Endothelial cell (in vitro differentiated cells): ENCODE measurements at places on chromosomes 4 and X.

- DNase-seq, result no peak
- peaks cover 7% of the 10 kb centered on the region for H3K27me3 ChIP-seq
- no peak overlapping the region for H3K4me3 ChIP-seq
These were observed 98.1 kb downstream of the DCTD start for GRCh38 chr4:182818926-182819730.

- H3K27me3 ChIP-seq, result peaks cover 5% of the 10 kb centered on the region
- peak overlapping the region; percentile 70 for H3K27ac ChIP-seq
These were observed 1.7 kb upstream of the CNOT6L start for GRCh38 chr4:77820649-77821561.

GRCh38 chrX:22739276-22739675 is 260.5 kb upstream of the DDX53 start:
- no peak overlapping the region for H3K4me3 ChIP-seq
- no peak for DNase-seq
- no peaks in the 10 kb centered on the region for H3K36me3 ChIP-seq
- H3K27me3 ChIP-seq, result no peaks in the 10 kb centered on the region
- H3K4me1 ChIP-seq, result no peaks in the 10 kb centered on the region

- H3K4me3 ChIP-seq, result no peak overlapping the region
- no peak for DNase-seq
- peaks cover 1% of the 10 kb centered on the region for H3K27me3 ChIP-seq
- H3K4me1 ChIP-seq, result no peaks in the 10 kb centered on the region
These were observed 1886.4 kb upstream of the TENM3 start for GRCh38 chr4:180356766-180357165.

DNA sequence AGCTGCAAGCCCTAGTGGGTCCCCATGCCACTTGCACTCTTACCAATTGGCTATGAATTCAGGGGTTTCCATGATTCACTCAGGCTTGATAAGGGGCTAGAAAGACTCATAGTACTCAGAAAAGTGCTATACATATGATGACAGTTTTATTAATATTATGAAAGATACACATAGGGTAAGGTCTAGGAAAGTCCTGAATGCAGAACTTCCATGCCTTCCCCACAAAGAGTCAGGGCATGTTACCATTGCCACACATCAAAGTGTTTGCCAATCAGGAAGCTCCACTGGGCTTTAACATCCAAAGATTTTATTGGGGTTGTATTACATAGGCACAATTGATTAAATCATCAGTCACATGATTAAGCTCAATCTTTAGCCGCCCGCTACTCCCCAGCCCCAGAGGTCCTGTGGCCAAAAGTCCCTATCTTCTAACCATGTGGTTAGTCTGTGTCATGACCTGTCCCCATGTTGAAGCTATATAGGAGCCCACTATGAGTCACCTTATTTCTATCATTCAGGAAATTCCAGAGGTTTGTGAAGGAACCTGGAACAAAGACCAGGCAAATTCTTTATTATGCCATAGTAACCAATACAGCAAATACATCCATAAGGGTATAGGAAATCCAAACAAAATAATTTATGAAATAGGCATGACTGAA is 635.6 kb downstream of the STPG2 start:
- DNase-seq, result no peak
- H3K4me1 ChIP-seq, result no peaks in the 10 kb centered on the region
- H3K4me3 ChIP-seq, result no peak overlapping the region
- no peaks in the 10 kb centered on the region for H3K27me3 ChIP-seq
- no peak overlapping the region for H3K27ac ChIP-seq

DNA sequence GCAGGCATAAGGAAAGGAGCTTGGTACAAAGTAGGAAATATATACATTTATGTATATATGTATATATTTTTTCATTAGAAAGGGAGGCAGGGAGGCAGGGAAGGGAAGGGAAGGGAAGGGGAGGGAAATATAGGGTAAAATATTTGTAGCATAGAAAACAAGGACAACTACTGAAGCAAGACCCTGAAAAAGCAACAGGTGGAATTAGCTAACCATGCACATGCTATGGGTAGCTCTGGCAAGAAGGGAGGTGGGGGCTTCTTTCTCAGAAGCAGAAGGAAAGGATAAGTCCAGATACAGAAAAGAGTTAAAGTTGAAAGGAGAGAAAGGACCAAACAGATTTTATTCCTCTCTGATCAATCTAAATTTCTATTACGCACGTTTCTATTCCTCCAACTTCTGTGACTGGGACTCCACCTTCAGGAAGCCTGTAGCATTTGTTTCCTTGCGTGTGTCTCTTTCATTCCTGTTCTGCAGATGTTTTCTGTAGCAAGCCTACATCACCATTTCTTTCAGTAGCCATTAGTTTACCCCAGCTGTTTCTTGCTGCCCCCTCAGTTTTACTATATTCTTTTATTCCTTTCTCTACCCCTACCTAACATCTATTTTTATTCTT is 82.9 kb downstream of the OR13H1 start:
- H3K36me3 ChIP-seq, result no peaks in the 10 kb centered on the region
- H3K4me1 ChIP-seq, result no peaks in the 10 kb centered on the region
- H3K27me3 ChIP-seq, result no peaks in the 10 kb centered on the region
- H3K4me3 ChIP-seq, result no peak overlapping the region

DNA sequence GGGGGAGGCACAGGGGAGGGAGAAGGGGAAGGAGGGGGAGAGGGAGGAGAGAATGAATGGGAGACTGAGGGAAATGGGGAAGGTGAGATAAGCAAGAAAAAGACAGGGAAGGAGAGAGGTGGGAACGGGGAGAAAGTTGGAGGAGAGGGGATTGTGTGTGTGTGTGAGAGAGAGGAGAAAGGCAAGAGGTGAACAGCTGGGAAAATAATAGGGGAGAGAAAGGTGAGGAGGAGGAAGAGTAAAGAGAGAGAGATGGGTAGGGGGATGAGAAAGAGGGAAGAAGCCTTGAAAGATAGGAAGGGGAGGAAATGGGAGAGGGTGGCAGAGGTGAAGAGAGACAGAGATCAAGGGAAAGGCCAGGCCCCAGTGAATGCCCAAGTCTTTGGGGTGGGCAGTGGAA is 20.1 kb downstream of the BCORL1 start:
- peaks cover 19% of the 10 kb centered on the region for H3K4me1 ChIP-seq
- no peak overlapping the region for H3K27ac ChIP-seq
- H3K36me3 ChIP-seq, result peaks cover 10% of the 10 kb centered on the region
- H3K27me3 ChIP-seq, result peaks cover 2% of the 10 kb centered on the region

DNA sequence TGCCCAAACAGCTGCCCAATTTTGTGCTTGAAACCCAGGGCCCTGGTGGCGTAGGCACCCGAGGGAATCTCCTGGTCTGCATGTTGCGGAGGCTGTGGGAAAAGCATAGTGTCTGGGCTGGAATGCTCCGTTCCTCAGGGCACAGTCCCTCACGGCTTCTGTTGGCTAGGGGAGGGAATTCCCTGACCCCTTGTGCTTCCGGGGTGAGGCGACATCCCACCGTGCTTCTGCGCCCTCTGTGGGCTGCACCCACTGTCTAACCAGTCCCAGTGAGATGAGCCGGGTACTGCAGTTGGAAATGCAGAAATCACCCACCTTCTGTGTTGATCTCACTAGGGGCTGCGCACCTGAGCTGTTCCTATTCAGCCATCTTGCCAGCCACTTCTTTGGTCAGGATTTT is 399.4 kb upstream of the FTHL17 start:
- no peak overlapping the region for H3K4me3 ChIP-seq
- H3K36me3 ChIP-seq, result no peaks in the 10 kb centered on the region
- DNase-seq, result no peak

- no peaks in the 10 kb centered on the region for H3K36me3 ChIP-seq
- no peak overlapping the region for H3K4me3 ChIP-seq
- no peak overlapping the region for H3K27ac ChIP-seq
- H3K27me3 ChIP-seq, result peaks cover 4% of the 10 kb centered on the region
- H3K4me1 ChIP-seq, result peaks cover 10% of the 10 kb centered on the region
These were observed 89.8 kb downstream of the CHIC2 start for GRCh38 chr4:53974561-53974960.

GRCh38 chr4:66688674-66689073 is 856.6 kb downstream of the CENPC start:
- no peaks in the 10 kb centered on the region for H3K36me3 ChIP-seq
- H3K27me3 ChIP-seq, result no peaks in the 10 kb centered on the region
- H3K4me1 ChIP-seq, result no peaks in the 10 kb centered on the region
- no peak for DNase-seq

GRCh38 chr4:61202638-61203435 is 2.7 kb downstream of the ADGRL3 start:
- H3K27me3 ChIP-seq, result peaks cover 23% of the 10 kb centered on the region
- H3K4me3 ChIP-seq, result peak overlapping the region; percentile 99
- DNase-seq, result peak; percentile 22
- no peaks in the 10 kb centered on the region for H3K36me3 ChIP-seq

DNA sequence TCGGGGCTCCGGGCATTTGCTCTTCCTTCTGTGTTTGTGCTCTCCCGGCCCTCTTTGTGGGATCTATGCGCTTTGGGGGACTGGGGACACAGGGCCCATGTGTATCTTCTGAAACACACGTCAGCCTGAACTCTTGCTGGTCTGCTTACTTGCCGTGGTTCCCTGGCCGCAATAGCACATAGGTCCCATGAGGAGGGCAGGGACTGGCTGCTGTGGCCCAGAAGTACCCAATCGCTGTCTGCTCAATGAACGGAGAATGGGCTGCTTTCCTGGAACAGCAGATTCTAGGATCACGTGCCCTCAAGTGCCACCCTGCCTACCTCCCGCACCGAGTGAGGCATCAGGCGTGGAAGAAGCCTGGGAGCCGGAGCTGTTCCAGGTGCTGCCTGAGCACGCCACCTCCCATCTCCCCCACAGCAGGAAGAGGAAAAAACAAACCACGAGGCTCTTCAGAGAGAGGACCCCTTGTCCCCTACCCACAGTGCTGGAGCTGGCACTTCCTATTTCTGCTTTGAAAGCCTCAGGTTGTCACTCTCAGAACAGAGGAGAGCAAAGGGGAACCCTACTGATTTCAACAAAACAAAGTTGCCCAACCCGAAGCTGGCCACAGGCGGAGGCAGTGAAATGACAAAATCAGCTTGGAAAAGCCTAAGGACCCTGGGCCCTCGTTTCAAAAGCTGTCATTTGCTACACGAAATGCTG is 3.8 kb downstream of the G6PD start:
- H3K27me3 ChIP-seq, result peaks cover 4% of the 10 kb centered on the region
- H3K4me3 ChIP-seq, result no peak overlapping the region
- DNase-seq, result no peak
- H3K4me1 ChIP-seq, result peaks cover 3% of the 10 kb centered on the region
- H3K27ac ChIP-seq, result no peak overlapping the region
- peaks cover 3% of the 10 kb centered on the region for H3K36me3 ChIP-seq

GRCh38 chr4:76009311-76009710 is 2.0 kb upstream of the CXCL9 start:
- H3K27ac ChIP-seq, result no peak overlapping the region
- no peak overlapping the region for H3K4me3 ChIP-seq
- no peaks in the 10 kb centered on the region for H3K36me3 ChIP-seq

DNA sequence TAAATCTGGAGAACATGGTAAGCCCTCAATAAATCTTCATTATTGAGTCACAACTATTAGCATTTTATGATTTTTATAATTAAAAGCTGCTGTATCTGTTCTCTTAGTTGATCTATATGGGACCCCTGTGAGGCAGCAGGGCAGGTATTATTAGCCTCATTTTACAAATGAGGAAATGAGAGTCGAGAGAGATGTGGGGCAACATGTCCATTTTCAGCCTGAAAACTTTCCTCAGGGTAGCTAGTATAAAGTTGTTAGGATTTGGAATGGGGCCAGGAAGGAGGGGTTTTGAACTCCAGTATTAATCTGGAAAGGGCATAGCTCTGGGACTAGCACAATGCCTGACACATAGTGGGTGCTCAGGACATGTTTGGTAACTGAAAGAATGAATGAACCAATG is 191.7 kb upstream of the GPC4 start:
- H3K27me3 ChIP-seq, result no peaks in the 10 kb centered on the region
- no peak overlapping the region for H3K4me3 ChIP-seq
- no peak overlapping the region for H3K27ac ChIP-seq
- no peaks in the 10 kb centered on the region for H3K36me3 ChIP-seq

GRCh38 chr4:161247831-161248230 is 916.0 kb downstream of the FSTL5 start:
- H3K4me1 ChIP-seq, result no peaks in the 10 kb centered on the region
- H3K27ac ChIP-seq, result no peak overlapping the region
- H3K36me3 ChIP-seq, result no peaks in the 10 kb centered on the region
- peaks cover 3% of the 10 kb centered on the region for H3K27me3 ChIP-seq
- DNase-seq, result no peak

GRCh38 chrX:56986138-56986537 is 9.2 kb downstream of the SPIN3 start:
- no peak for DNase-seq
- H3K27ac ChIP-seq, result no peak overlapping the region
- peaks cover 10% of the 10 kb centered on the region for H3K36me3 ChIP-seq
- H3K27me3 ChIP-seq, result peaks cover 3% of the 10 kb centered on the region
- no peaks in the 10 kb centered on the region for H3K4me1 ChIP-seq

DNA sequence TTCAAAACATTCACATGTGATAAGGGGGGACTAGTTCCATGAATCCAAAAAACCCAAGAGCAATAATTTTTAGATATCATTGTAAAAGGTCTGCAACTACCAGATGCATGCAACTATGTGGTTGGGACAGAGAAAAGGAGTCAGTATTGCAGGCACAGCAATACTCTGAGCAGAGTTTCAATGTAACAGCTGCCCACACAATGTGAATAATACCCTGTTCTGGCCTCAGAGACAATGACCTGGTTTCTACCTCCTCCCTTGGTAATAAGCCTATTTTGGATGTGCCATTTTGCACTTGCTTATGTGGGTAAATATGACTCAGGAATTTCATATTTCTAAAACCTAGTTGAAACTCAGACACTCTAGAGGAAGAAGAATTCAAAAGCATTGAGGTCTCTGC is 194.8 kb upstream of the RASGEF1B start:
- H3K27ac ChIP-seq, result no peak overlapping the region
- no peak for DNase-seq
- no peak overlapping the region for H3K4me3 ChIP-seq
- H3K4me1 ChIP-seq, result no peaks in the 10 kb centered on the region
- no peaks in the 10 kb centered on the region for H3K36me3 ChIP-seq
- no peaks in the 10 kb centered on the region for H3K27me3 ChIP-seq

- no peak overlapping the region for H3K27ac ChIP-seq
- H3K36me3 ChIP-seq, result no peaks in the 10 kb centered on the region
- H3K4me1 ChIP-seq, result no peaks in the 10 kb centered on the region
- no peak for DNase-seq
- no peaks in the 10 kb centered on the region for H3K27me3 ChIP-seq
These were observed 46.1 kb downstream of the CXorf58 start for GRCh38 chrX:23953908-23954269.

DNA sequence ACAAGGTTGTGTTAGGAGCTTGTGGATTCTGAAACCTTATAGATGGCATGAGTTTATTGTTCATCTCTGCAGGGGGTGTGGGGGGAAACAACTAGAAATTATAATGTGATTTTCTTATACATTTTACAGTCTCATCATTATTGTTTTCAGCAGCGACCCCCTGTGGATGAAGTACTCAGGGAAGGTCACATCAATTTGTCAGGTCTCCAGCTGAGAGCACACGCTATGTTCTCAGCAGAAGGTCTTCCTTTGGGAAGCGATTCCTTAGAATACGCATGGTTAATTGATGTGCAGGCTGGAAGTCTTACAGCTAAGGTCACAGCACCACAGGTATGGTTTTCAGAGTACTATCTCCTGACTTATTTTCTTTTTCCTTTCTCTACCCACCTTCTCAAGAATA is 72.2 kb downstream of the BLTP1 start:
- peaks cover 1% of the 10 kb centered on the region for H3K27me3 ChIP-seq
- H3K4me1 ChIP-seq, result no peaks in the 10 kb centered on the region
- peak; percentile 40 for DNase-seq
